ENCODE measurements at places on chromosomes 5 and 9.

GRCh38 chr5:80987078-80987766 lies 27.1 kb downstream of the RASGRF2 start:
- peak; percentile 33 for DNase-seq

- DNase-seq: no peak
Measured at GRCh38 chr5:73150876-73151275, 22.1 kb upstream of the TMEM174 start.

- DNase-seq: no peak
Measured at GRCh38 chr5:111743988-111744387, 13.0 kb downstream of the NREP start.

GRCh38 chr5:54541823-54542783 lies 24.5 kb downstream of the SNX18 start:
- no peak for DNase-seq

- no peak for DNase-seq
Measured at GRCh38 chr5:115306011-115306536, 9.6 kb upstream of the CCDC112 start.

GRCh38 chr9:135214706-135215105 lies 127.2 kb downstream of the OLFM1 start:
- no peak for DNase-seq

DNA sequence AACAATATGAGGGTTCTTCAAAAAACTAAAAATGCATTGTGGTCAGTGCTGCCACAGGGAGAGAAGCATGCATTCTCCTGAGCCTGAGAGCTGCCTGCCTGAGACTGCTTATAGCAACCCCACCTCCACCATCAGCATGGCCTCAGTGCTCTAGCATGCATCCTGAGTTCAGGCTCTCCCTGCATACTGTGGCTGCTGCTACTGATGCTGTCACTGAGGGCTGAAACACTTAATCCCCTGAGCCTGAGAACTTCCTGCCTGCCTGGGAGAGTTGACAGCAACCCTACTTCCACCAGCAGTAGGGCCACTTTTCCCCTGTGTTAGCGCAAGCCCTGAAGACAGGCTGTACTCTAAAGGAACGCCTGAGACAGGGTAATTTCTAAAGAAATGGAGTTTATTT lies 206.0 kb downstream of the FBXO4 start:
- DNase-seq: no peak

- no peak for DNase-seq
Measured at GRCh38 chr5:14265570-14265969, 122.4 kb downstream of the TRIO start.

- DNase-seq: no peak
Measured at GRCh38 chr5:108369167-108369566, 12.7 kb downstream of the FBXL17 start.

DNA sequence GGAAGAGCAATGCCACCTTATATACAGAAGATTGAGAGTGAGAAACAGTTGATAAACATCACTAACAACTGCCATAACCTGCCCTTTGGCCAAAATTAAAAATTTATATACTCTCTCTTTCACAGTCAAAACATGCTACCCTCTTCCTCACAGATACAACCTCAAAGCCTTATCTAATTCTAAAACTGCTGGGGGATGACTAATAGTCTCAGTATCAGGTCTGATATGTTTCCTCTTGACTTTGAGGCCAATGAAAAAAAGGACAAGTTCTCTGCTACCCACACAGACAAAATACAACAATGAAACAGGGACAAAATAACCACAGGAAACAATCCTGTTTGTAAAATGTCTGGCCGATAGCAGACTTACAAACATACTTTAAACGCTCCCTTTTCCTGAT lies 485.6 kb upstream of the NUDT12 start:
- no peak for DNase-seq

GRCh38 chr9:134619448-134619982 lies 22.1 kb upstream of the COL5A1 start:
- DNase-seq: no peak

DNA sequence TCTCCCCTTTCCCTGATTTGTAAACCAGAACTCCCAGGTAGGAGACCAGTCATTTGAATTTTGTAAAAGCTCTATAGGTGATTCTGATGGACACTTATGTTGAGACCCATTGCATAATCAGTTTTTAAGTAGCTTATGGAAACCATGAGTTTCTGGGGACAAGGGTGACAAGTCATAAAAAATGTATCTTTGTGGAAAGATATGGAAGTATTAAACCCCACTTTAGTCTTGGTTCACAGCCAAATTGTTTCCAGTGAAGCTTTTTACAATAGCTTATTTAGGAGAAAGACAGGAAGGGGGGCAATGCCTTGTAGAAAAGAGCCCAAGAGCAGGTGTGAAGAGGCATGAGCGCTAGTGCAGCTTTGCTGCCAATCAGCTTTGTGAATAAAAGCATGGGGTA lies 453 bp upstream of the CCL28 start:
- no peak for DNase-seq

- no peak for DNase-seq
Measured at GRCh38 chr9:22211588-22212360, 202.7 kb upstream of the CDKN2B start.

DNA sequence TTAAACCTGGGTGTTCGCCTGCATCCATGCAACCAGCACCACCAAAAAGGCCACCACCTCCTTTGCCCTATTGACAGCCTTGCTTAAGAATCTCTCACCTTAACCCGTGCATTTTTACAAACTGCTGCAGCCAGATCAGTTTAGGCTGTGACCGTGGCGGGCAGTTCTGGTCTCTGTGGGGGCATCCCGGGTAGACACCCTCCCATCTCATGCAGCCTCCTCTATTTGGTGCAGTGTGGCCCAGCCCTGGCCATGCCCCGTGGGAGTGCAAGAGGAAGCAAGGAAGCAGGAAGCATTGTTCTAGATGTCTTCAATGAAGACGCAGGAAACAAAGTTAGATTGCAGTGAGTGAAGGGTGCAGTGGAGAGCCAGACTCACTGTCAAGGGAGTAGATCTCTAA lies 108.8 kb upstream of the MVB12B start:
- DNase-seq: no peak

GRCh38 chr5:178514851-178515418 lies 75.3 kb downstream of the COL23A1 start:
- no peak for DNase-seq

- DNase-seq: peak; percentile 82
Measured at GRCh38 chr9:129885670-129886106, 50.4 kb downstream of the USP20 start.

GRCh38 chr9:81113453-81114124 lies 575.8 kb downstream of the TLE1 start:
- DNase-seq: no peak

GRCh38 chr5:175460126-175460525 lies 16.1 kb upstream of the DRD1 start:
- DNase-seq: no peak

DNA sequence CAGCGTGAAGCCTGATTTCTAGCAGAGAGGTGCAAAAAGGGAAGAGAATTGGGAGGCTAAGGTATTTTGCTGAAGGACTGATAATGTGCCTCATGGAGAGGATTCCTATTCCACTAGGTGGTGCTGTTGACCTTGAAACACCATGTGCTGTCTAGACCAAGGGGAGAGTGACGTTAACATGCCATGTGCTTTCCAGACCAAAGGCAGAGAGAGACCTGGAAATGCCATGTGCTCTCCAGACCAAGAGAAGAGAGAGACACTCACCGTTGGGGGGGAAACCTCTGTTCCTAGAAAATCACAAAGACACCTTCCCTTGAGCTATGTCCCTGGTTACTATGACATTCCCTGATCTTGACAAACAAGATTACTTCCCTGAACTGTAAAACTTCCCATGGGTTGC lies 286.0 kb upstream of the TUSC1 start:
- no peak for DNase-seq

DNA sequence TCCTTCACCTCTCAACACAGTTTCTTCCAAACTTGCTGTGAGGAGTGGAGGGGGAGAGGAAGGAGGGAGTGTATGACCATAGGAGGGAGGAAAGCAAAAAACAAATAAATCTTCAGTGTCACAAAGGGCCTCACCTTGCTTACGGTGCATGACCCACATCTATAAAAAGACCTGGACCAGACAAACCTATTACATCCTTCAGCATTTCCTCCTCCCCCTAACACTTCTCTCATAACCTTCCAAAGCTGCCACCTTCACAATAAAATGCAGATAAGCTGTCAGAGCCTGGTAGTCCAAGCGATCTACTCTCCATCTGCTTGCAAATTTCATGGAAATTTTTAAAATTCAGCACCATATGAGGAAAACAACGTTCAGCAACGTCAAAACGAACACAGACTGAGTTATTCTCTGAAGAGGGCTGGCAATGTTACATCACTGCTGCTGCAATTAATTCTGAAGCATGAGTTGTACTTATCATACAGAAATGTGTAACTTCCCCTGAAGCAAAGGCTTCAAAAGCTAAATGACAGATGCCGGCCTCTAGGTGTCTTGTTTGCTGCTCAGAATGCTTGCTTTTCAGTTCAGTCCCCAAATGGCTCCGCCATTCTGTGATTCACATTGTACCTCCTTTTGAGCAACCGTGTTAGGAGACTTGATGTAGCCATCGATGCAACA lies 62.9 kb downstream of the EFNA5 start:
- DNase-seq: no peak

GRCh38 chr5:528629-529511 lies 4.6 kb upstream of the SLC9A3 start:
- DNase-seq: no peak

DNA sequence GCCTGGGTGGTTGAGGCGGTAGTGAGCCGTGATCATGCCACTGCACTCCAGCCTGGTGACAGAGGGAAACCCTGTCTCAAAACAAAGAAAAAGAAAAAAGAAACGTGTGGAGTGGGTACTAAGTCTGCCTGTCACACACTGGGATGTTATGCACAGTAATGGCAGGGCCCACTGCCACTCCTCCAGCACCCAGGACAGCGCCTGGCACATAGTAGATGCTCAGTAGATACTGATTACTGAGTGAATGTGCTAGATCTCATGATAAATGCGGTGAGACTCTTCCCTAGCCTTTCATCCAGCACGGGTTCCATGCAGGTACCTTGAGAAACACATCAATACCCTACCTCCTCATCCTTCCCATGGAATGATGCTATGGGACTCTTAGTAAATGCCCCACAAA lies 87.4 kb upstream of the HSPA9 start:
- no peak for DNase-seq

DNA sequence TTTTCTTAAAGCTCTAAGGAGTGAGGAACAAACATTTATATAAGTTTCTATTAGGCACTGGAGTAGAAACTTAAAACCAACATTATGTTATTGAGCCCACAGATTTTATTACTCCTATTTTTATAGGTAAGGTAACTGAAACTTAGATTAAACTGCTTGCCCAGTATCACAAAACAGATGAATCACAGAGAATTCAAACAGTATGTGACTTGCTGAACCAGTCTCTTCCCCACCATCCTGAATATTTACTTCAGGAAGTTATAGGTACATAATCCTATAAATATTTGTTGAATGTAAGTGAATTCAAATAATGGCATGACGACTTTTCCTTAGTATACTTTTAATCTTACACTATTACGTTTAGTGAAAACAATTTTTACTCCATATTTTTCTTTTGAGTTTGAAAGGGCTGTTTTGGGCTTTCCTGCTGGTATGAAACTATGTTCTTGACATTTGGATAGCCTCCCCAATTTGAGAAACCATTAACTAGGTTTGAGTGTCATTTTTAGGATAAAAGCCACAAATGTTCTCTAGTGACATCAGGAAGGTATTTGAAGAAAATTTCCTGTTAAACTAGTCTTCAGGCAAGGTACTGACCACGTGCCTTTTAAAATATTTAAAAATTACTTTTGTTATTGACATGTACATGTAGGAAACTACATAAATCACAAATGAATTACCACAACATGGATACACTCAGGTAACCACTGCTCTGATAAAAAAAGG lies 39.3 kb downstream of the PRRC1 start:
- no peak for DNase-seq

GRCh38 chr9:4298255-4299004 lies 1.4 kb downstream of the GLIS3 start:
- peak; percentile 46 for DNase-seq

- DNase-seq: no peak
Measured at GRCh38 chr9:135255841-135256580, 168.5 kb downstream of the OLFM1 start.

GRCh38 chr5:102969641-102970040 lies 150.3 kb downstream of the GIN1 start:
- DNase-seq: no peak

GRCh38 chr5:40677456-40677855 lies 2.3 kb upstream of the PTGER4 start:
- DNase-seq: no peak

- DNase-seq: no peak
Measured at GRCh38 chr5:78334811-78335210, 25.6 kb upstream of the SCAMP1 start.

DNA sequence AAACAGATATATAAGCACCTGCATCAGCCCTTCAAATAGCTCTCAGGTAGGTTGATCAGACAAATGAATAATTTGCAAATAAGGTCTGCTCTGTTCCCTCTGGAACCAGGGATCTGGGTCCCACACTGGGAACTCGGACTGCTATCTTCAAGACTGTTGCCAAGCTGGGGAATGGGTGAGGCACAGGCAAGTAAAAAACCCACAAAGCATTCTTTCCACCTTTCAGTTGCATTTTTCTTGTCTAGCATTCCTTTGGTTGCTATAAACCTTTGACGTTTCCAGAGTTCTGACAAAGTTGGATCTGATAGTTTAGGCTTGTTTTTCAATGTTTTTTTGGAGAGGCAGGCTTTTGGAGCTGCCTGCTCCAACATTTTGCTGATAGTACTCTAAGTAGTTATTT lies 20.1 kb downstream of the FBXL17 start:
- no peak for DNase-seq

DNA sequence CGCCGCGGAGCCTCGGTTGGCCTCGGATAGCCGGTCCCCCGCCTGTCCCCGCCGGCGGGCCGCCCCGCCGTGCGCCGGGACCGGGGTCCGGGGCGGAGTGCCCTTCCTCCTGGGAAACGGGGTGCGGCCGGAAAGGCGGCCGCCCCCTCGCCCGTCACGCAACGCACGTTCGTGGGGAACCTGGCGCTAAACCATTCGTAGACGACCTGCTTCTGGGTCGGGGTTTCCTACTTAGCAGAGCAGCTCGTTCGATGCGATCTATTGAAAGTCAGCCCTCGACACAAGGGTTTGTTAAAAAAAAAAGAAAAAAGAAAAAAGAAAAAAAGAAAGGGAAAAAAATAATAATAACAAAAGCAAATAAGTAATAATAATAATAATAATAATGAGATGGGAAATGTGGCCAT lies 112.8 kb downstream of the GCNT1 start:
- no peak for DNase-seq

DNA sequence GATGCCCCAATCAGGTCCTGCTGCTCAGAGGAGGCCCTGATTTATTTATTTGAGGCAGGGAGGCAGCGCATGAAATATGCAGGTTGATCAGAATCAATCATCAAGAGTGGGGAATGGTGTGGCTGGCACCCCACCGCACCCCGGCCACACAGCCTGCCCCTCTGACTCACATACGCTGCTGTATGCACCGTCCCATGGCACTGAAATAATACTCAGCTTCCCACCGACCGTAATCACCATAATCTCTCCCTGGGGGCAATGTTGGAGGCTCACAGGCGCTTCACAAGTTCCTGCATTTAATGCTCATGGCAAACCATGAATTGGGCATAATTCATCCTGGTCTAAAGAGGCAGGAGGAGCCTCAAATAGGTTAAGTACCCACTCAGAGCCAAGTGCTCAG lies 141.2 kb upstream of the TBC1D2 start:
- DNase-seq: no peak

Data from frontal cortex (tissue), 4 donors.